ENCODE measurements at places on chromosomes 7 and 10.

- DNase-seq: no peak
Measured at GRCh38 chr10:72740528-72740927, 48.6 kb downstream of the MCU start.

DNA sequence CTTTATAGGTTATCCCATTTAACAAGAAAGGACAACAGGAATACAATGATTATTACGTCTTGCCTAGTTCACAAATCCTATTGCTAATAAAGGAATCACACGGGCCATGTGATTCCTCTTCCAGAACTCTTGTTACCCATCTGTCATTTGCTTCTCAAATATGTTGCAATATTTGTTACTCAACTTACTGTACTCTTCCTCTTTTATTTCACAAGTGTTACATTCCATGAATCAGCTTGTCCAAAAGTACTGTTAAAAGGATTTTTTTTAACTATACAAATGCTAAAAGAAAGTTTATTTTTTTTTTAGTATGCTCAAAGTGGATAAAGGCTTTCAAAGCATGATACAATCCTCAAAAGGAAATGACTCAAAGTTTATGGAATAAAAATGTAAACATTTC, 3.9 kb upstream of the CD36 start:
- peak; percentile 81 for DNase-seq

GRCh38 chr10:116626815-116627214, 6.1 kb downstream of the PNLIPRP2 start:
- no peak for DNase-seq

- DNase-seq: no peak
Measured at GRCh38 chr10:33800545-33800944, 466.1 kb upstream of the NRP1 start.

DNA sequence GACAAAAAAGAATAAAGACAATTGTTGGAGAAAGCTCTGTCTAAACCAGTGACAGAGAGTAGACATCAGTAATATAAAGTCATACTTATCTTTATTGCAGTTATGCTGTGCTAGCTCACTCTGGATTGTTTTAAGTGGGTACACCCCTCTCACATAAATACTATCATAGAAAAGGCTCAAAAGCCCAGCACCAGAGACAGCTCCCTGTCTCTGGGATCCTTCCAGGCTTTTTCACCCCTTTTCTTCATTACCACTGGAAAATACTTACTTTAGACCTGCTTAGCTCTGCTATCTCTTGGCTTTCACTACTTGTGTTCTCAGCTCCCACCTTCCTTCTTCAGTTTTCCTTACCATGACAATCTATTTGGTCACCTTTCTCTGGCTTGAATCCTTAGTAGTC, 259.1 kb upstream of the MINDY3 start:
- DNase-seq: no peak

GRCh38 chr7:112665709-112666108, 124.5 kb downstream of the TMEM168 start:
- peak; percentile 8 for DNase-seq

- no peak for DNase-seq
Measured at GRCh38 chr7:32470871-32471270, 19.3 kb downstream of the LSM5 start.
